Pons (tissue), 1 donor: ENCODE measurements at places on chromosomes 4 and X.

DNA sequence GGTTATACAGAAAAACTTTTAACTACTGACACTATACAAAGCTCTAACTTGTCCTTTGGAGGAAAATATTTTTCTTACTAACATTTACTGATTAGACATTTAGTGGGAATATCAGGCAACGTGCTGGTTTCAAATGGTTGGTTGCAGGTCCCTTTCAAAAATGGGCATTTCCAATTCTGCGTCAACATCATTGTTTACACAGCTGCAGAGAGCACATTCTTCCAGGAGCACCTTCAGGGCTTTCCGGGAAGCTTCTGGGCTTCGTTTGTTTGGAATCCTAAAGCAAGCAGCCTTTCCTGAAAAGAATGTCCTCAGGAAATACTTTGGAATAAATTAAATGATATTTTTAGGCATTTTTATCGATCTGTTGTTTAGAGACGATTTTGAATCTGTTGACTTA is 289.7 kb downstream of the TRIML1 start:
- DNase-seq, result no peak

GRCh38 chr4:189087971-189088370 is 852.7 kb upstream of the FRG1 start:
- DNase-seq, result no peak

GRCh38 chrX:49272421-49272820 is 2.8 kb downstream of the PPP1R3F start:
- DNase-seq, result no peak

- no peak for DNase-seq
These were observed 78.9 kb downstream of the SLC10A7 start for GRCh38 chr4:146442801-146443200.

GRCh38 chr4:121574618-121575017 is 122.2 kb downstream of the ANXA5 start:
- DNase-seq, result no peak

GRCh38 chr4:124708517-124709300 is 3.8 kb downstream of the ANKRD50 start:
- DNase-seq, result no peak

- no peak for DNase-seq
These were observed 713 bp upstream of the GATA1 start for GRCh38 chrX:48785540-48786214.

- no peak for DNase-seq
These were observed 137.5 kb downstream of the PALLD start for GRCh38 chr4:168634276-168634802.

GRCh38 chr4:118807659-118808058 is 28.3 kb downstream of the SEC24D start:
- no peak for DNase-seq

DNA sequence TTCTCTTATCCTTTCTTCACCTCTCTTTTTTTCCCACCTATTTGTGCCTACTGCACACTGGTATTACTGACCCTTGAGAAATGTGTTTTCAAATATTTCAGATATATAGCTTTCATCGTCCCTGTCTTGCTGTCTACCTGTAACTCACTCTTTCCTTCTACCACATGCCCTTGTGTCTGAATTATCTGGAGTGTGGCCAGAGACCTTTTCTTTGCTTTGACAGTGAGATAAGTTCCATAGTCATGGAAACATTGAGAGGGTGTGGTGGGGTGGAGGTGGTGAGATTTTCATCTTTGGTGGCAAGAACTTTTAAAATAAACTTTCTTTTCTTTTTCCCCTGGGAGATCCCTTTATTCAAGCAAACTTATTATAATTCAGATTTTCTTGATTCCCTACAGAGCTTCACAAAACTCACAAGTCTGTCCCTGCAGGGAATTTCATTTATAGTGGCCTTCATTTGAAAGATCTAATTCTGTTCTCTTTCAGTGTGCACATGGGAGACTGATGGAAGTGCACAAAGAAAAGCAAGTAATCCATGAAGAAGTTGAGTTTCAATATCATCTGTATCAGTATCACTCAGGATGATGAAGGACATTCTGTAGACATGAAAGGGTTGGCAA is 95.7 kb downstream of the SH2D1A start:
- no peak for DNase-seq

DNA sequence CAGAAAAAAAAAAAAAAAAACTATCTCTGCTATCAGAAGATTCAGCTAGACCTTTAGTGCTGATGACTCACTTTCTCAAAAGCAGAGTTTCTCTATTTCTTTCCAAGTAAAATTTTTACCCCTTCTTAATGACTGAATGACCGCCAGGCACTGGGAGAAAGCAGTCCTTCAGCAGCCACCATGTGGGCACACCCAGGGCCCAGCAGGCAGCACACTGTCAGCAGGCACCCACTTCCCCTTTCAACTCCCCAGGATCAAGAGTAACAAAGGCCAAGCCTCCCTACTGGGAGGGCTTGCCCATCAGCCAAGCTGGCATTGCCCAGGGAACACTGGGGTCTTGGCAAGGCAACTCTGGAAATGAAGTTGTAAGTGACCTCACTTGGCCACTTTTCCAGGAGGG is 201.9 kb upstream of the MAMLD1 start:
- no peak for DNase-seq

GRCh38 chrX:69045616-69046345 is 119.5 kb downstream of the PJA1 start:
- DNase-seq, result no peak

DNA sequence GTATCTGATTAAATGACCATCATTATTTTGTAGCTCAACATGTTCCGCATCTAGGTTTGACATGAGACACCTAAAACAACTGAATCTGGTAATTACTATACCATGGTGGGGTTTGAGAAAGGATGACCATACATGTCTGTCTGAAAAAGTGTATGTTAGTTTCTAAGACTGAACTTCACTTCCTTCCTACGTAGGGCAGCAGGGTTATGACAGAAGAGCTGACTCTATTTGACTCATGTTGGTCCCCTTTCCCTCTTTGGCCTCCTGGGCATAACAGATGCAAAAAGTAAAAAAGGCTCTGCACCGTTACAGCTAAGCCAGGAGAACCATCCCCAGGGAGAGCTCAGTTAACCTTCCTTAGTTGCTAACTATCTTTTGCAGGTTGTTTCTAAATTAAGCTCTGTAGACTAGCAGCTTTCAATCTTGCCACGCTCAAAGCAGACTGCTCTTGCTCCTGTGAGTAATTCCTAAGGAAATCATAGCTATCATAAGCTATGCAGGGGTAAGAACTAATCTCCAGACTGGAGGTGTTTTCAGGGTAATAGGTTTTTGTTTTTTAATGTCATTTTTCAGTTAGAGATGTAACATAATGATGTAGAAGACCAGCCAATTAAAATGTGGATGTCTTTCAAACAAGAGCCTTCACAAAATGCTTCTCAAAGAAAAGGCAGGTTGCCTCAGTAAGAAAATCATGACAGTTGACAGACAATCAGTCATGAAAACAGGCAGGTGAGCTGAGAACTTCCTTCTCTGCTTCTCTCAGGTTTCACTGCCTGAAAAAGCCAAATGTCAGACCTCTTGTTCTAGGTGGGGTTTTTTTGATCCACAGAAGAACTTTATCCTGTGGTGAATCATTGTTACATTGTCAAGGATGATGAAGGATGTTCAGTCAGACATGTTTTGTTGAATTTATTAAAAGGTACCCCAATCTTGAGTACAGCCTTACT is 66.9 kb upstream of the DAPP1 start:
- no peak for DNase-seq

DNA sequence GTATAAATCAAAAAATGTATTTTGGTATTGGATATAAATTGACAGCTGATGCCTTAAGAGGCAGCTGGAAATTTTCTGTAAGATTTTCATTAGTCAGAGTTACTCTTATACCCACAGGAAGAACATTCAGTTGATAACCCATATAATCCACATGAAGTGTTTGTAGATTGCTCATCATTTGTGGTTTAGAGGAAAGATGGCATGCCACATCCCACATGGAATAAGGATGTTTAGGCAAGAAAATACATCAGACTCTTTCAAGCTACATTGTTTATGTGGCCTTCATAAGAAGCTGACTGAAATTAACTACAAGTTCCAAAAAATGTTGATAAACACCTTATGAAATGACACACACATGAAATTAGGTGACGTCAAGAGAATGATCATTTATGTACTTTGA is 56.6 kb downstream of the AREG start:
- DNase-seq, result no peak

GRCh38 chr4:89111833-89112563 is 665 bp downstream of the TIGD2 start:
- peak; percentile 42 for DNase-seq

GRCh38 chr4:30002341-30002740 is 717.8 kb upstream of the PCDH7 start:
- no peak for DNase-seq
